ENCODE measurements at places on chromosomes 1 and 21. TPM values are rescaled to one million over a fixed set of nuclear protein-coding genes. Genes with fewer than 3 reads are reported as not detected.

Gene ADAM30
- not detected for polyA plus RNA-seq

Gene NBPF20
- polyA plus RNA-seq, result 3.9 TPM

Gene NHLH2
- polyA plus RNA-seq, result not detected

Gene CSF1
- 7.1 TPM for polyA plus RNA-seq

Gene OR2L13
- polyA plus RNA-seq, result not detected

Gene NPR1
- 12.7 TPM for polyA plus RNA-seq

Gene PYHIN1
- polyA plus RNA-seq, result 0.22 TPM

Gene OPRD1
- polyA plus RNA-seq, result 0.67 TPM

Gene TIE1
- 42.5 TPM for polyA plus RNA-seq

Gene GJB5
- polyA plus RNA-seq, result 0.16 TPM

Gene GRIK3
- polyA plus RNA-seq, result 0.54 TPM

Gene ANP32E
- 34.6 TPM for polyA plus RNA-seq

Gene C1orf53
- 1.8 TPM for polyA plus RNA-seq

Gene CD101
- polyA plus RNA-seq, result 4.3 TPM

Gene LCE3E
- not detected for polyA plus RNA-seq

Gene IL23R
- not detected for polyA plus RNA-seq

Gene HSD3B1
- 0.09 TPM for polyA plus RNA-seq

Gene ANGEL2
- 28.2 TPM for polyA plus RNA-seq

Gene LRRC53
- polyA plus RNA-seq, result not detected

Gene KRTAP13-2
- polyA plus RNA-seq, result not detected

Gene TMOD4
- polyA plus RNA-seq, result 43.2 TPM

Data from forelimb muscle (tissue), 1 donor.